ENCODE measurements at places on chromosomes 5 and 9. TPM values are rescaled to one million over a fixed set of nuclear protein-coding genes. Genes with fewer than 3 reads are reported as not detected.

DNA sequence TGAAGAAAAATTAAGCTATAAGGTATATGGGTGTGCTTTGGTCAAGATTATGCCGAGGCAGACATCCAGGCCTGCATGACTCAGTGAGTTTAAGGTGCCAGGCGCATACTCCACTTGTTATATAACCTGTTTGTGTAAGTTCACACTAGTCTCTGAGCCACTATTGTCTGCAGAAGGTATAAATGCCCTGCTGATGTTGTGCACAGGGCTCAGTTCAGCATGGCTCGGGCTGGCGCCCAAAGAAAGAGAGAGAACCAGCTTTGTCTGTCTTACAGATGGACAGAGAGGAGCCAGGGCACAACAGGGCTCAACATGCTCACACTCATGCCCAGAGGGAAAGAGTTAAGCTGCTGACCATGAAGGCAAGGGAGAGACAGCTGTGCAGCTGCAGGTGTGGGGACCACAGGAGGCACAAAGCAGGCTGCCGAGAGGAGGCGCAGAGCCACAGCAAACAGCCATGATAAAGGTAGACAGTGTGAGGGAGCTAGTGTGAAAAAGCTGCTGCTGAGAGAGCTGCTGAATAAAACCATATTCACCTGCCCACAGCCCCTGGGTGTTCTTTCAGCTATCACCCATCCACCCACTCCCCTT lies 1587.6 kb upstream of the C9orf72 start:
- DNase-seq: no peak

- no peak for DNase-seq
These were observed 2.1 kb downstream of the RGS3 start for GRCh38 chr9:113465599-113466140.

- DNase-seq: no peak
These were observed 102.8 kb downstream of the CDH18 start for GRCh38 chr5:19885040-19885824.

DNA sequence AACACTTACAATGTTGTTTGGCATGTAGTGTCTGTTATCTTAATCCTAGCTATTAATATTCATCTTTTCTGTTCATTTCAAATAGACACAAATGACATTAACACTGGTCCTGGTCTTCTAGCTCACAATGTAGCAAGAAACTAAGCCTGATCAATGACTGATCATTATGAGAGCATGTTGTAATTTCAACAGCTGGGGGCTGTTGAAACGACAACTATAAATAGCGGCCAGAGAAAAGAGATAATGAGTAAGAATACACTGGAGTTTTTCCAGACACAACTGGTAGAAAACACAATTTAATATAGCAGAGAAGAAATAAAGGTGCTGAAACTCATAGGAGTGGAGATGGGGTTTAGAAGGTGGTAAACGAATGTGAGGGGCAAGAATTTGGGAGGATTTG lies 89.2 kb downstream of the HTR4 start:
- DNase-seq: no peak

Gene SCGB3A2
- not detected for total RNA-seq

Gene PDE8B
- total RNA-seq: 0.68 TPM

Gene RAB3C
- total RNA-seq: not detected

Measured in activated CD8-positive, alpha-beta memory T cell treated with anti-CD3 and anti-CD28 coated beads, Interleukin-2, amount 10 ng/mL, durations not matched to agents 7 days and 5 days (primary cell).